ENCODE measurements at places on chromosomes 2 and 18.

DNA sequence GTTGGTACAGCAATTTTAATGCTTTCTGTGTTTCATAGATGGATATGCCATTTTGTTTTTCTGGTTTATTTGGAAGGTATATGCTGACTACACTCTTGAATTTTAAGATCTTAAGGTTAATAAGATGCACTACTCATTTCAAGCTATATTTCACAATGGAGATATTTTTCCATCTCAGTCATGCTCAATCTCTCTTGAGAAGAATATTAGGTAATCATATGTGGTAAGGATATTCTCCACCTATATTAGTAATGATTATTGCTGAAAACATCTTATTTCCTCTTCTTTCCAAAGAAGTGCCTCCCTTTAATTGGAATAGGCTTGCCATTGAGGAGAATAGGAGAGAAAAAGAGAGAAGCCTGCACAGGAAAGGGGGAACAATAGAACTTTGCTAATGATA, 40.1 kb downstream of the EPB41L3 start:
- no peak for DNase-seq

DNA sequence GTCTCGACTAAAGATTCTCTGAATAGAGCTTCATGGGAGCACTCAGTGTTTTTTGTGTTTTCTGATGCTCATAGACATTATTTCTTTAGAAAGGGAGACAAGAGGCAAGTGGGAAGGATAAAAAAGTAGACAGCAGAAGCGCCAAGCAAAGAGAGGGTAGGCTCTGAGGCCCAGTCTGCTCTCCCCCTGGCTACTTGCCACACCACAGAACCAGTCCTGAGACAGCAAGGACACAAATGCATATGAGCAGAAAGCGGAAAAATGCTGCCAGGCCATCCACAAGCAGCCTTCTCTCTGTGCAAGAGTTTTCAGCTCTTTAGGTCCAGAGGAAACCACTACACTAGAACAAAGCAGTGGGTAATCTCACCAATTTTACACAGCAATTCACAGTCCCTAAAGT, 285.4 kb downstream of the ZNF521 start:
- no peak for DNase-seq

GRCh38 chr2:197215748-197216360, 94.7 kb downstream of the ANKRD44 start:
- no peak for DNase-seq

DNA sequence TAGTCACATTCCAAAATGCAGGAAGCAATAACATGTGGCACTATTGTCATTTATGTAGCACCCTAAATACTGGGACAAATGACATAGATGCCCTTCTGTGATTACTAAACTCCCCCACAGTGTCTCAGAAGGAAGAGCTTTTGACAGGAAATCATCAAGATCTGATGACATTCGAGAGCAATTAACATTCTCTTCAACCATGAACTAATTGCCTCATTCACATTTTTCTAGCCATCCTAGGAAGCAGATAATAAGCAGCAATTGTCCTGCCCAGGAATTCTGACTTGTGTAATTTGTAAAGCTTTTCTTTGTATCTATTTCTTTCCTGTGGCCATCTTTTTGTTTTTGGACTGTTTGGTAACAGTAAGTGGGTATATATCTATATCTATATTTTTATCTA, 292.6 kb downstream of the TGIF1 start:
- no peak for DNase-seq

- no peak for DNase-seq
Observed at GRCh38 chr18:5475267-5475666, 68.5 kb downstream of the EPB41L3 start.

DNA sequence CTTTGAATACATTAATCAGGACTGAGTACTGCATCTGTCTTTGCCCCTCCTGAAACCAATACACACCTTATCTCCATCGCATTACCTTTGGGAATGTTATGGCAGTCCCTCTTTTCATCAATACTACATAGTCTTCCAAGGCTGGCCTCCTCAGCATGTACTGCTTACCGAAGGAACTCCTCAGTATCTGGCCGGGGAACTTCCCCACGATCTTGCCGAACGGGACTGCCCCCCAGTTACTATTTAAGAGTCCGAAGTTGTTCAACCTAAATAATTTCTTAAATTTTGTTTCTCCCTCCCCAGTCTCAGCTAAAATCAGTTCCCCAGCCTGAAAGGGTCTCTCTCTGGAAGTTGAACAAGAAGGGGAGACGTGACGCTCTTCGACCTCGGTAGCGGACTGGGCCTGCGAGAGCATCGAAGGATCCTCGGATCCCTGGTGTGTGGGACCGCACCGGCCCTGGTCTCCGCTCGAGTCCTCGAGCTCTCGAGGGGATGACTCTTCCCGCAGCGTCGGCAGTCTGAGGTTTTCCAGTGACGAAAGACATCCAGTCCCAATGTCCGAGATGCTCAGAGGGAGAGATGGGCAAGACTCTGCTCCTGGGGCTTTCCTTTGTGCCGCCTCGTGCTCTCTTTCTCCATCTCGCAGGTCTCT, 489 bp downstream of the TRMT61B start:
- DNase-seq: no peak

GRCh38 chr18:24656050-24656449, 195.6 kb downstream of the HRH4 start:
- DNase-seq: no peak

- DNase-seq: no peak
Observed at GRCh38 chr2:172947461-172948153, 128.0 kb upstream of the MAP3K20 start.

DNA sequence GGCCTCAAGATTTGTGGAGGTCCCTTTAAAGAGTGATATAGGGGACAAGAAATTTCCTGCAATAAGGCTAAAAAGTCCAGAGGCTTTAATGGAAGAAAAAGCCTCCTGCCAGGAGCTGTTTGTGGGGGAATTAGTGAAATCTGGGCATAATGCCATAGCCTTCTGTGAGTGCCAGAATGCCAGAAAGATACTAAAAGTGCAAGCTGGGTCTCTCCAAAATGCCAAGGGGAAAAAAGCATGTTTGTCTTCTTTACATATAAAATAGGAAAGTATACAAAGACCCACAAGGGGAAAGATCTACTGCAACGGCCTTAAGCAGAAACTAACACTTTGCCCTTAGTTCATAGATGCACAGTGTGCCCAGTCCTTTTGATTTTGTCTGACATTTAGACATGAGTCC, 647.7 kb upstream of the ZNF804A start:
- DNase-seq: no peak

GRCh38 chr18:48402953-48403352, 6.2 kb downstream of the ZBTB7C start:
- DNase-seq: no peak

DNA sequence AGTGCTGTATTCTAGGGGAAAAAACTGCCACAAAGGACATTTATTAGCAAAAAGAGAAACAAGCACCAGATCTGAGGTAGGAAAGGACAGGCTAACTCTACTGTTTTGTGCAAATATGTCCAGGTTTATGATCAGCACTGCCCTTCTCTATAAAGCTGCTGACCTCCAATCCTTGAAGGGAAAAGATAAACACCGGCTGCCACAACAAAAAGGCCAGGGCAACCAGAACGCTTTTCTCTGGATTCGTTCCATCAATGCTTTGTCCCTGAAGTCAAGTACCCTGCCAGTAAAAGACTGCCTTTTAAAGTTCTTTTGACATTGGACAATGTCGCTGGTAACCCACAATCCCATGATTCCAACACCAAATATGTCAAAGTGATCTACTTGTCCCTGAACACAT, 21.0 kb downstream of the SMAD2 start:
- DNase-seq: no peak

GRCh38 chr2:134449751-134450513, 196.1 kb downstream of the MGAT5 start:
- no peak for DNase-seq

- no peak for DNase-seq
Observed at GRCh38 chr2:127453392-127454171, 35.4 kb downstream of the PROC start.

GRCh38 chr2:47501374-47502200, 98.6 kb downstream of the MSH2 start:
- DNase-seq: no peak

- no peak for DNase-seq
Observed at GRCh38 chr2:28510184-28510583, 14.3 kb downstream of the PLB1 start.
